ENCODE measurements at places on chromosomes 16 and 17. TPM values are rescaled to one million over a fixed set of nuclear protein-coding genes. Genes with fewer than 3 reads are reported as not detected.

The CDH5 gene
- 60.4 TPM for polyA plus RNA-seq

DNA sequence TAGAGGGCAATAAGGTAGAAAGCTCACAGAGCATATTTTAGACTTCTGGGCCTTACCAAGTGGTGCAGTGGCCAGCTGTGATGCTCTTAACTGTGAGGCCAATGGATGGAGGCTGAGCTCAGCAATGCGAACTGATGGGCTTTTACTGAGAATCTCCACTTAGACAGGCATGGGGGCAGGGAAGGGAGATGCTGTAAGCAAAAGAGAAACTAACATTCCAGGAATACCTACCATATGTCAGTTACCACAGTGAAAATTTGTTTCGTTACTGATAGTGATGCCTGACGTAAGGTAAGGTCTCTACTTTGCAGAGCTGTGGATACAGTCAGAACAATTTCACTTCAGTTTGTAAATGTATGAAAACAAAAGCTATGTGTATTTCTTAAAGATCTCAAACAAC, 250.6 kb upstream of the ZFHX3 start:
- DNase-seq = no peak

GRCh38 chr16:30351586-30352419, 3.3 kb downstream of the CD2BP2 start:
- no peak for DNase-seq

The FBXO39 gene
- 0.11 TPM for polyA plus RNA-seq

DNA sequence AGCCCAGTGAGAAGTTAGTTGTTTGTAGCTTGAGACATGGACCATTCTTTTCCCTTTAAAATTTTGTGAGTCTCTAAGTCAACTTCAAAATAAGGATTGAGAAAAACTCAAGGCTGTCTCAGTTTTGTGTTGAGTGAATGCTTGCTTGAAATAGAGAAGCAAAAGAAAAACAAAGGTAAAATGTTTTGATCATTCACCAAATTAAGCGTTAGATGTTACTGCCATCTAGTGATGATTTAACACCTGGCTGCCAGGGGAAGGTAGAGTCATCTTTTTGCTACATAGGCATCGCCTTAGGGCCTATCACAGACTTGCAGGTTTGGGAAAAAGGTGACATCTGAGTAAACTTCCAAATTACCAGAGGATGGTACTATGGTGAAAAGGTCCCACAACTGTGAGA, 74.4 kb downstream of the PCTP start:
- DNase-seq = no peak

- no peak for DNase-seq
These were observed 8.3 kb downstream of the MRPL28 start for GRCh38 chr16:361872-362701.

DNA sequence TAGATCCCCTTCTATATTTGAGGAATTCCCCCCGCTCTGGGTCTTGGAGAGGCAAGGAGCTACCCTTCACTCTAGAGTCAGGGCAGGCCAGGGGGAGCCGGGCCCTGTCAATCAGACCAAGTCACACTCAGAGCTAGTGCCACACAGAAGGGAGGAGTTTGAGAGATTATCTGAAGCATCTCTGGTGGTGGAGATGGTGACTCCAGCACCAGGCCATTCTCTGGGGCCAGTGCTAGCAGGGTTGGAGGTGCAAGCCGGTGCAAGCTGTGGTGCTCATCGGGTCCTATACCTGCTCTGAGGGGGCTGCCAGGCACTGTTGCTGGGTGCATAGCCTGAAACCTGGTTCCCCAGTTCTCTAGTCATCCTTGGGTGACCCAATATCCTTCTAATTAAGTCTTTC, 201.2 kb downstream of the COPRS start:
- no peak for DNase-seq

GRCh38 chr16:22016927-22017326, 9.0 kb downstream of the MOSMO start:
- DNase-seq = no peak

The TBX2 gene
- 111 TPM for polyA plus RNA-seq

Data from left renal cortex interstitium (tissue), 4 donors.